ENCODE measurements at places on chromosomes 12 and 14.

GRCh38 chr12:120500581-120500980 is 4.7 kb downstream of the DYNLL1 start:
- DNase-seq, result no peak

DNA sequence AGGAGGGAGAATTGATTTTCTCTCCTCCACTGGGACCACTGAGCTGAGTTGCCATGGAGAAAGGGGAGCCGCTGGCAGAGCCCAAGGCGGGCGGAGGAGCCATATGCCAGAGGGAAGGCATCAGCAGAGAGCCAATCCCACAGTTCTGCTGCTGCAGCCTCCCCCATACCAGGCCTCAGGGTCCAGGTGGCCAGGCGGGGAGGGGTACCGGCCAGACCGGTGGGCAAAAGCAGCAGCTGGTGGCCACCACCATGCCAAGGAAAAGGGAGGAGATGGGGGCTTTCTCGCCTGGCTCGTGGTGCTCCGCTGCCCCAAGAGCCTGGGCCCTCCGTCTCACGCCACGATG is 72.8 kb downstream of the PITPNM2 start:
- no peak for DNase-seq

GRCh38 chr12:3921526-3921925 is 48.3 kb upstream of the PARP11 start:
- no peak for DNase-seq

DNA sequence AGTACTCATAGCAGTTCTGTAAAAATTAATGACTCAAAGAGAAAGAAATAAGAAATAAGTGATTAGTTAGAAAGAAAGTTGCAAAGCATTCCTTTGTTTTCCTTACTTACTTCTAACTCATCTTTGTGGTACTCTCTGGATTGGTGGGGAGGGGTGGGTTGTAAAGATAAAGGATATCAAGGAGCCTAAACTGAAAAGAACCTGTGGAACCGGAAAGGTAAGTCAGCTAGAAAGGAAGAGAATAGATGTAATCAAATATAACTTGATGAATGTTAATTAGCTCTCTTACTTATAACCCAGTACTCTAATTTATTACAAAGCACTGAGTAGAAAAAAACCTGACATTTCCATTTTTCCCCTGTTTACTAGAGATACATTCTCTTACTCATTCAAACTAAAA is 37.5 kb upstream of the KRR1 start:
- no peak for DNase-seq

- DNase-seq, result no peak
Measured at GRCh38 chr12:123801573-123802178, 39.6 kb downstream of the DNAH10 start.

DNA sequence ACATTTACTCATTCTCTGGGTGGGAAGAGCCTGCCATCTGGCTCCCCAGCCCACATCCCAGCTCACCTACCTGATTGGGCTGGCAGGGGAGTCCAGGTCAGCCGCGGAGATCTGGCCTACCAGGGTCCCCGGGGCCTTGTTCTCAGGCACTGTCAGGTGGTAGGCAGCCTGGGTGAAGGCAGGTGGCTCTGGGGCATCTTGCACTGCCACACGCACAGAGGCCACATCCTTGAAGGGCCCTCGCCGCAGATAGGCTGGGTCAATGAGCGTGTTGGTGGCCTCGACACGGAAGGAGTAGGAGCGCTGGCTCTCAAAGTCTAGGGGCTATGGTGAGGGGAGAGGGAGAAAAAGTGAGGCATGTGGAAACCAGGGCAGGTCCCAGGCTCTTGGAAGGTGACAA is 3.9 kb downstream of the CDH24 start:
- DNase-seq, result no peak

- no peak for DNase-seq
Measured at GRCh38 chr12:4240981-4241380, 32.6 kb upstream of the CCND2 start.

GRCh38 chr12:79936670-79937069 is 1.8 kb upstream of the PPP1R12A start:
- DNase-seq, result no peak

GRCh38 chr12:78293059-78293686 is 462.5 kb downstream of the NAV3 start:
- no peak for DNase-seq

DNA sequence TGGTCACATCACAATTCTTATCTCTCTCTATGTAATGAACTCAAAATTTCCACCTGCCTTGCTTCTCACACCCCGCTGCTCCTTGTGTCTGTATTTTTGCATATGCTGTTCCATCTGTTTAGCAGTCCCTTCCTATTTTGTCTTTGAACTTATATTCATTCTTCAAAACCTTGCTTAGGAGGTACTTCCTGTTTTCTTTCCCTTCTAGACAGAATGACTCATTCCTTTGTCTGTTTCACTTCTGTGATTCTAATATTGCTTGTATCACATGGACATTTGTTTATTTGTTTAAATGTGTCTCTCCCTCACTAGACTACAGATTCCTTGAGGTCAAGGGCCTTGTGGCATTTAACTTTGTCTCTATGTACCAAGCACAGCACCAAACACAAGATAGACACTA is 424.2 kb downstream of the ETNK1 start:
- DNase-seq, result no peak

DNA sequence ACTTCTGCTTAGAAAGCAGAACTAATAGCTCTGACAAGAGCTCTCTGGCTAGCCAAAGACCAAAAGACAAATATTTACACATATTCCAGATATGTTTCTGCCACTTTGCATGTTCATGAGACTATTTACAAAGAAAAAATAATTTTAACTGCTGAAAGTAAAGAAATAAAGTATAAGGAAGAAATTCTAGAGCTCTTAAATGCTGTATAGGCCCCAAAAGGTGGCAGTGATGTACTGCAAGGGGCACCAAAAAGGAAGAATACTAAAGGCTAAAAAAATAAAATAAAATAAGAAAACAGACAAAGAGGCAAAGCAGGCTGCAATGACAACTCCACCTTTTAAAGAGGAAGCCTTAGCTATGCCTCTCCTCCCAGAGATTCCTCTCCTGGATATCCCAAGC is 23.0 kb downstream of the KLRK1 start:
- DNase-seq, result peak; percentile 20

DNA sequence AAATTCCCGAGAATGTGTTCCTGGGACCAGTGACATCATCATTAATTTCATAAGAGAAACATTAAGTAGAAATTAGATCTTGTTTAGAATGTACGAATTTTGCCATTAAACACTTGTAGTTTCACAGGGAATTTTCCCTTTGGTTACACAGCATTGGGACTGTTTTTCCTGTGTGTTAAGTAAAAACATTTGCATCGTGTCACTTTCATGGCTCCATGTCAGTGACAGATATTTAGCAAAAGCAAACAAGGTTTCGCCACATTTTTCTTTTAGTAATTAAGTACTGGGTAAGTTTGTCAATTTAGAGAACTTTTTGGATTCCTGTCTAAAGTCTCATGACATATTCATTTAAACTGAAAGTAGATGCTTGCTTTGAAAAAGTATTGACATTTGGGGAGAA is 45.5 kb upstream of the OVCH1 start:
- DNase-seq, result no peak

DNA sequence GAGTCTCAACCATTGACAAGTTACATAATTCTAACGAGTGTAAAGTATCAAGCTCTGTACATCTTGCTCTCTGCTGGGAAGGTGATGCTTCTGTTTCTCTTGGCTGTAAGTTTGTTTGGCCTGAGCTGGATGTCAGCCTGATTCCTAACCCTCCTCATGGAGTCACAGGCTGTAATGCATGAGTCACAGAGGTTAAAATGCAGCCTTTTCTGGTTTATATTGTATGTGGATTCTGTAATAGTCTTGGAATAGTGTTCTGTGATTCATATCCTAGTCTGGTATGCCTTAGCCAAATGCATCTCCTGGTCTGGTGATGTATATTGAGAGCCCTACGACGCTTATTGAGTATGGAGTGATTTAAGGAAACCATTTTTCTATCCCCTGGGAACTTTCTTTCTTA is 104.5 kb upstream of the FRMD6 start:
- DNase-seq, result no peak

- no peak for DNase-seq
Measured at GRCh38 chr14:76936483-76936882, 92.0 kb downstream of the IRF2BPL start.

GRCh38 chr14:103100281-103101121 is 6.0 kb downstream of the EXOC3L4 start:
- DNase-seq, result no peak

GRCh38 chr14:77320238-77320935 is at the start of gene POMT2:
Gene POMT2 (minus strand): TSS chr14:77320883. CDS start chr14:77320681, 202 bp downstream.
- peak; percentile 70 for DNase-seq

DNA sequence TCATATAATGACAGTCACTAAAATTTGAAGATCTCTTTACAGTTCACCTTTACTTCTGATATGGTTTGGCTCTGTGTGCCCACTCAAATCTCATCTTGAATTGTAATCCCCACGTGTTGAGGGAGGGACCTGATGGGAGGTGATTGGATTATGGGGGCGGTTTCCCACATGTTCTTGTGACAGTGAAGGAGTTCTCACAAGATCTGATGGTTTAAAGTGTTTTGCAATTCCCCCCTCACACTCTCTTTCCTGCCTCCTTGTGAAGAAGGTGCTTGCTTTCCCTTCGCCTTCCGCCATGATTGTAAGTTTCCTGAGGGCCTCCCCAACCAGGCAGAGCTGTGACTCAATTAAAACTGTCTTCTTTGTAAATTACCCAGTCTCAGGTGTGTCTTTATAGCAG is 27.3 kb upstream of the CD9 start:
- no peak for DNase-seq

DNA sequence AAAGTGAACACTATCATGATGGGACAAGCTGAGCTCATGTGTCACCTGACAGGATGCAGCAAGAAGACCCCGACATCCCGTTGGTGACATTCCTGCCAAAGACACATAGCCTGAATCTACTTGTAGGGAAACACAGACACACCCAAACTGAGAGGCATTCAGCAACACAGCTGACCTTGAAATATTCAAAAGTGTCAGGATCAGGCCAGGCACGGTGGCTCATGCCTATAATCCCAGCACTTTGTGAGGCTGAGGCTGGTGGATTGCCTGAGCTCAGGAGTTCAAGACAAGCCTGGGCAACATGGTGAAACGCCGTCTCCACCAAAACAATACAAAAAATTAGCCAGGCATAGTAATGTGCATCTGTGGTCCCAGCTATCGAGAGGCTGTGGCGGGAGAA is 232.0 kb upstream of the PLXNC1 start:
- DNase-seq, result no peak

GRCh38 chr12:74922117-74922516 is 287.5 kb downstream of the KCNC2 start:
- no peak for DNase-seq

- no peak for DNase-seq
Measured at GRCh38 chr12:94222351-94223084, 74.1 kb downstream of the PLXNC1 start.

- no peak for DNase-seq
Measured at GRCh38 chr14:77682158-77682553, 25.7 kb downstream of the ALKBH1 start.

DNA sequence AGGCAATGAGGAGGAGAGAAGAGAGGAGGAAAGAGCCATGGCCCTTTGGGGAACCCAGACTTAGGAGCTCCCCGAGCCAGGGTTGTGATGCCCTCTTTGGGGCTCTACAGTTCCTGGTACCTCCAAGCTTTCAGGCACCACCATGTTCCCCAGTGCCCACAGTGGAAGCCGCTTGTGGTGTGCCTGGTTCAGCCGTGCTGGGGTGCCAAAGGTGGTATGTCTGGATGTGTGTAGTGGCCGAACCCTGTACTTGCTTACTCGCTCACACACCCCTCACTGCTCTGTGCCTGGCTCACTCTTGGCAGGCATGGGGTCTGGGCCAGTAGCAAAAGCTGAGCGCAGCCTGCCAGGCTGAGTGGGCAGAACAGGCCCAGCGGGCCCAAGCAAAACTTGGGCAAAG is 210.7 kb downstream of the MON2 start:
- DNase-seq, result no peak

DNA sequence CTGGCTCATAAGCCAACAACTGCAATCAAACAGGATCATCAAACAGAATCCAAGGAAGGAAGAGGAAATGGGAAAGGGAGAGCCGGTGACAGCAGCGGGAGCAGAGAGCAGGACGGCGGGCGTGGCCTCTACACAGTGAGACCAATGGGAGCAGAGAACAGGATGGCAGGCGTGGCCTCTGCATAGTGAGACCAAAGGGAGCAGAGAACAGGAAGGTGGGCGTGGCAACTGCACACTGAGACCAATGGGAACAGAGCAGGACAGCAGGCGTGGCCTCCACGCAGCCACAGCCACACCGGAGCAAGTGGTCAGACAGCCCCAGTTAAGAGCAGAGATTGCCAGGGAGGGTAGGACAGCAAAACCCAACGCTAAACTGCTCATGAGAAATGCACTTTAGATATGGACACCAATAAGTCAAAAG is 16.4 kb downstream of the LRCOL1 start:
- peak; percentile 99 for DNase-seq

DNA sequence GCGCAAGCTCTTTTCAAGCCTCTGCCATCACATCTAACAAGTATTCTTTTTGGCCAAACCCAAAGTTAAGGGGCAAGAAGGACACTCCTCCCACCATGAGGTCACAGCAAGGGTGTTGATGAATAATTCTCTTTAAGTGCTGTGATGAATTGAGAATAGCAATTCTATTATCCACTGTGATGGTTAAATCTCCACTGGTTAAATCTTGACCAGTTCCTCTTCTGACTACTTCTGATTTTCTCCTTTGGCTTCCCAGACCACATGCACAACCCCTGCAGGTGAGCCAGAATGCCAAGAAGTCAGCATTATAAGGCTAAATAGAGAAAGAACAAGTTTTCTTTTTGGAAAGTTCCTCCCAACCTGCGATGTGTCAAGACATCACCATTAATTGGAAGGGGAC is 90.6 kb upstream of the BCL2L14 start:
- DNase-seq, result no peak

GRCh38 chr14:24677956-24678355 is 44.0 kb upstream of the GZMB start:
- no peak for DNase-seq

GRCh38 chr12:106564678-106565329 is 18.0 kb upstream of the RFX4 start:
- no peak for DNase-seq

DNA sequence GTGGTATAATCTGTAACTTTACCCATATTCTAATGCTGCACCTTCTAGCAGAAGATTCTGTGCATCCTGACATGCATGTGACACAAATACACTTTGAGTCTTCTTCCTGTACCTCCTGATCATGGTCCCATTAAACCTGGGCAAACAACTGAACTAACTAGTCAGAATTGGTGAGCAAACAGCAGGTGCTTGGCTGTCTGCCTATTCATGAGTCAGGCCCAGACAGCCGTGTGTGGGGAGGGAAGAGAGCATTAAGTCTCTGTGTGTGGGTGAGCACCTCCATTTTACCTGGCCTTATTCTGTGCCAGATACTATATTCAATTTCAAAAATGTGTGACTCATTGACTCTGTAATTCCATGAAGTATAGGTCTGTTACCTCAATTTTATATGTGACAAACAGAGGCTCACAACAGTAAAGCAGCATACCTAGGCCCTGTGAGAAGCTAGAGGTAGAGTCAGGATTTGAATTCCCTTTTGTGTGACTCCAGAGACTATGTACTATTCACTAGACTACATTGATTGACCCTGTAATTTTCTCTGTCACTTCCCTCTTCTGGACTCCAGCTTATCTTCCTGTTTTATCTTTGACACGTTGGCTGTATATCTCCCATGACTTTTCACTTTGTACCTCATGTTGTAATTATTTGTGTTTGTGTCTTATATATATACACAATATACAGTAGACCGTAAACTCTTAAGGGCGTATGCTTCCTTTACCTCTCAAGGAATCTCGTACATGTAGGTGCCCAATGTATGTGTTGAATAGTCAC is 32.2 kb downstream of the SUSD6 start:
- peak; percentile 86 for DNase-seq
